ENCODE measurements at places on chromosomes 16 and 17.

GRCh38 chr17:79374087-79374689 is 236.7 kb downstream of the RBFOX3 start:
- no peak for DNase-seq

DNA sequence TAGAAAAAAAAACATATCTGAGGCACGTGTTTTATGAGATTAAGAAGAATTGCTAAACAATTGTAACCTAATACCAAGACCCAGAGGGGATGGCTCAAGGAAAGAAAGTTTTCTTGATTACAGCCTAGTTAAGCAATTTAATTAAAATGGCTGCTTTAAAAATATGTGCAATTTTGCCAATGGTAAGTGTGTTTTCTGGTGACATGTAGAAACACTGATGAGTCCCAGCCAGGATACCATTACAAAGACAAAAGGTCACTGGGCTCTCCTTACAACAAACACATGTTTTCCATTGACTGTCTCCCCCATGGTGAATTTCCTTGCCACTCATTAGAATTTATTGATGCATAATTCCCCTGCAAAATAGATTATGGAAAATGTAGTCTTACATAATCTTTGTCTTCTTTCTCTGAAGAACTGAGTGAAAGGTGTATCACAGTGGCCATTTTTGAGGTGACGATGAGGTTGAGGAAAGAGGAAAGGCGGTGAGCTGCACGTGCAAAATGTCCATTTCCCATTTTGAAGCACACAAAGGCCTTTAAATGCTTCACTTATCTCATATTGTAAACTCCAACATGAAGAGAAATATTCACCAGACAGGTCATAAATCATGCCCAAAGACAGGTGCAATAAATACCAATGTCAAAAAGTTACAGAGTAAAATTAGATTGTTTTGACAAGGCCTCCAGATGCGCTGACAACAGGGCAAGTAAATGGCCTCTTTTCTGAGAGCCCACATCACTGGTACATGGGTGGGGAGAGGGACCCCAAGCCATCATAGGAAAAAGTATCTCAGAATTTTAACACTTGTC is 696.9 kb downstream of the KCNJ2 start:
- DNase-seq = no peak

DNA sequence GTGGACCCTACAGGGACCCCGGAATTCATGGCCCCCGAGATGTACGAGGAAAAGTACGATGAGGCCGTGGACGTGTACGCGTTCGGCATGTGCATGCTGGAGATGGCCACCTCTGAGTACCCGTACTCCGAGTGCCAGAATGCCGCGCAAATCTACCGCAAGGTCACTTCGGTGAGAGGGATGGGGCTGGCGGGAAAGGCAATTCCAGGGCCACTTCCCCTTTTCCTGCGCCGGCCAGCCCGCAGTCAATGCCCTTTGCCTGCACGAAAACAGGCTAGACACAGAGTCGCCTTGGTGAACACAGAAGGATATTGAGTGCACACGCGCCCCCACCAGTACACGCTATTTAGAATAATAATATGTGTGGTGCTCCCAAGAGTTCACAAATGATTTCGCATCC is 4.0 kb downstream of the WNK4 start:
- no peak for DNase-seq

GRCh38 chr17:69062860-69063581 is 2.3 kb upstream of the ABCA9 start:
- DNase-seq = no peak

- no peak for DNase-seq
Measured at GRCh38 chr17:72115781-72116525, 4.9 kb upstream of the SOX9 start.

GRCh38 chr17:19672009-19672750 is 23.6 kb downstream of the ALDH3A2 start:
- DNase-seq = peak; percentile 87

DNA sequence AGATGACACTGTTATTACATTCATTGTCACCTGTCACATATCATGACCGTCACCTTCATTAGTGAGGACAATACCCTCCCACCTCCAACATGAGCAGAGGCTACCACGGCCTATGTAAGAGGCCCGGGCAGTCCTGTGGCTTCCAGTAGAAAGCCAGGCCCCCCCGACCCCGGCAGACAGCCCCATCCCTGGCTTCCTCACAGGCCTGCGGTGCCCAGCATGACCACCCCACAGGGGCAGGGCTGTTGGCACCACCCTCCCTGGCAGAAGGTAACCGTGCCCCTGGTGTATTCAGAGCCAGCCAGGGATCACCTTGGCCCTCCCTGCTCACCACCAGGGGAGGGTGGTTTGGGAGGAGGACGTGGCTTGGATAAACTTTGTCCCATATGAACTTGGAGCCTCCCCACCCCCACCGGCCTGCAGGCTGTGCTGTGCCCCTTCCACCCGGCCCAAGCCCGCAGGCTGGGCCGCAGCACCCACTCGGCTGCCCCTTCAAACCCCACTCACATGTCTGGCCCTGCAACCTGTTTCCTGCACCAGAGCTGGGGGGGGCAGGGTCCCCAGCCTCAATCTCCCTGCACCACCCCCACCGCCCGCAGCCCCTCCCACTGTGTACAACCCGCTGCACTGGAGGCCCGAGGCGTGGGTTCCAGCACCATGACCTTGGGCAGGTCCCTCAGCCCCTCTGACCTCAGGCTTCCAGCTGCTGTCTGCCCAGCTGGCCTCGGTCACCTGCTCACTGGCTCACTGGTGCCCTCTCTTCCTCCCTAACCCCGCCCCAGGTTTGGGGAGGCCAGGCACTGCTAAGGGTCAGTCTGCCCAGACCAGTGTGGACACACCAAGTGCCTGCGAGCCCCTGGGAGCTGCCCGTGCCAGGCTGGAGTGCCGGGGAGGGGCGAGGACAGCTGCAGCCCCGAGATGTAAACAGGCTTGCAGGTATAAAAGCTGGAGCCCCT is 12.4 kb upstream of the AATK start:
- no peak for DNase-seq

- DNase-seq = peak; percentile 85
Measured at GRCh38 chr17:54900457-54901229, at the start of gene TOM1L1. TSS of gene TOM1L1 (plus strand) at chr17:54900852. CDS start at chr17:54900866, 14 bp downstream.

DNA sequence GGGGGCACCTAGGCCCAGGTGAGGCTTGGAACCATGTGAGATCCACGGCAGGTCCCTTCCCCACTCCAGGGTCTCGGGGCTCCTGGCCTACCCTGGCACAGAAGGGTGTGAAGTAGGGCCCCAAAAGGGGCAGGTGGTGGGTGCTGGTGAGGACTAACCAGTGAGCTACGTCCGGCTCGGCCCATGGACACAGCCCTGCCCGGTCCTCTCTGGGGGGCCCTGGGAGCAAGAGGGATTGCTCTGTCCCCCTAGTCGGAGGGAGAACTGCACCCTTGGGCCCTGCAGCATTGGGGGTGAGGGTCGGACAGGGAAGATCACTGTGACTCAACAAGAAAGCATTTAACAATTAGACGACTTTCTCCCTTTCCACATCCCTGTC is 2.9 kb downstream of the ENPP7 start:
- DNase-seq = no peak

- DNase-seq = peak; percentile 81
Measured at GRCh38 chr16:716200-716568, 1.3 kb downstream of the METRN start.

- DNase-seq = no peak
Measured at GRCh38 chr16:49899991-49900695, 44.2 kb upstream of the ZNF423 start.

GRCh38 chr17:65696739-65697394 is 135.4 kb upstream of the AXIN2 start:
- no peak for DNase-seq

- DNase-seq = peak; percentile 84
Measured at GRCh38 chr17:50056217-50056960, 479 bp downstream of the ITGA3 start.

GRCh38 chr17:80665792-80666191 is 121.2 kb downstream of the RPTOR start:
- no peak for DNase-seq

DNA sequence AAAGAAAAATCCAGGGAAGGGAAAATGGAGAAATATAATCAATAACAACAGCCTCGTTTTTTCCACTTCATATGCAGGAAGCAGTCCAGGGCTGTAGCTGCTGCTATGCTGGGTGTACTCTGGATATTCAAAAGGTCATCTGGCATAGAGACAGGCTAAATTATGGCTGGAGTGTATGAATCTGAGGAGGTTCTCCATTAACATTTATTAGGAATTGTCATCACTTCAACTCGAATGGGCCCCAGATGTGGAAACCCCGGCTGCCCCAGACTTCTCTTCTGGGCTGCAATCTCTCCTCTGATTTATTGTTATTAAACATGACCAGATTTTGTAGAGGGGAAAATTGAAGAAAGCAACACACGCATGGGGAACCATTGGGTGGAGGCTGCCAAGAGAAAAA is 33.5 kb upstream of the SKAP1 start:
- DNase-seq = no peak

DNA sequence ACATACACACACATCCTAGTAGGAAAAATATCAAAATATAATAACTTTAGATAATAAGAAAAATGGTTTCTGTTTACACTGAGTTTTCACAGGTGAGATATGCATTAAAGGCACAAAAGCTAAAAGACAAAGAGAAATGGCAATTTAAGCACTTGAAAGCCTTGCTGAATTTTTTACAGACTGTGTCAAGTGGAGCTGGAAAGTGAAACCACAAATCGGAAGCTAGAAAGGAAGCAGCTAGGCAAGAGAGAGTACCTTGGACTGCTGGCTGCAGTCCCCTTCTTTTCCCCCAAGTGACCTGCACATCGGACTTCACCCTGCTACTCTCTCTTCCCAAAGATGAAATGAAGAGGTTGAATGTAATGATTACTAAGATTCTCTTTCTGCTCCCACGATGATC is 135.1 kb downstream of the CDH13 start:
- DNase-seq = peak; percentile 12

GRCh38 chr17:28041844-28042656 is 427 bp upstream of the NLK start:
- DNase-seq = no peak

GRCh38 chr16:78102122-78102660 is 2.7 kb downstream of the WWOX start:
- DNase-seq = peak; percentile 34

DNA sequence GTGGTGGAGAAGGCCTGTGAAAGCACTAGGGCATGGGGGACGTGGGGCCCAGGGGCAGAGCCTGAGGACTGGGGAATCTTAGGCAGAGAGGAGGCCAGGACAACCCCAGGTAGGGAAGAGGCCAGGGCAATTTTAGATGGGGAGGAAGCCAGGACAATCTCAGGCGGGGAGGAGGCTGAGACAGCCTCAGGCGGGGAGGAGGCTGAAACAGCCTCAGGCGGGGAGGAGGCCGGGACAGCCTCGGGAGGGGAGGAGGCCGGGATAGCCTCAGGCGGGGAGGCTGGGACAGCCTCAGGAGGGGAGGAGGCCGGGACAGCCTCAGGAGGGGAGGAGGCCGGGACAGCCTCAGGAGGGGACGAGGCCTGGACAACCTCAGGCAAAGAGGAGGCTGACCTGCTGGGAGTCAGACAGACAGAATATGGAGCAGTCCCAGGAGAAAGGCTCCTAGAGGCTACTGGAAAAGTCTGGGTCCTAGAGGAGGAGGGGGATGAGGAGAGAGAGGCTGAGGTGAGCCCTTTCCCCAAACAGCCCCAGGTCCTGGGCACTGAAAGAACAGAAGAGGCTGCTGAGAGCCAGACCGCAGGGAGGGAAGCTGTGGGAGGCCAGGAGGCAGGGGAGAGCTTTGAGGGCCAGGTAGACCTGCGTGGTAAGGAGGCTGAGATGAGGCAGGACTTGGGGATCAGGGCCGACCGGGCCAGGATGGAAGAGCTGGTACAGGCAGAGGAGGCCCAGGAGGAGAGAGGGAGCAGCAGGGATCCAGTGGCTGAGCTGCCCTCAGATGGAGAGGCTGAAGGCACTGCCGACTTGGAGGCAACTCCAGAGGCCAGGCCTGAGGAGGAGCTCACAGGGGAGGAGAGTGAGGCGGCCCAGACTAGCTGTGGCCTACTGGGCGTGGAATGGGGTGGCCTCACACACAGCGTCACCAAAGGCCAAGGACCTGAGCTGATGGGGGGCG is 1.6 kb downstream of the APOBR start:
- no peak for DNase-seq

DNA sequence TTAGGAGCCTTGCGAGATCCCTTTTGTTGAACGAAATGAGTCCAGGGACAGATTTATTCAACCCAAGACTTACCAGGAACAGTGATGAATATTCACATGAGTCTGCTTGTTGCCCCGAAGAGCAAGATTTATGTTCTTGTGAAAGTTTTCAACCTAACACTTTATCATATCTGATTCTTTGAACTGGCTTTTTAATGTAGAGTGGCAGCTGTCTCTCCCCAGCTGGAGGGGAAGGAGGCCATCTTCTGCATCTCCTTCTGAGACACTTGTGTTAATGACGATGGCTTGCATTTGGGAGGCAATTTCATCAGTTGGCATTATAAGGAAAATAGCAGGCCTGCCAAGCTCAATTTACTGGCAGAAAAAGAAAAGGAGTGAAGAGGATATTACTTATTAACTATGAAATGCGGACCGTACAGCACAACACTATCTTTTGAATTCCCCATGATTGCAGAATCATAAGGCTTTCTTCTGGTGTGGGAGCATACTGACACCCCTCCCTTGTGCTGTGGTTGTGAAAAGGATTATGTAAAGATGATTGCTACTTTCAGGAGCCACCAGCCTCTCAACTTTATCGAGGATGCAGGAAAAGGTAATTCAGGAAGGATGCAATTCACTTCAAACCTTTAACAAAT is 35.7 kb downstream of the SMARCE1 start:
- no peak for DNase-seq

DNA sequence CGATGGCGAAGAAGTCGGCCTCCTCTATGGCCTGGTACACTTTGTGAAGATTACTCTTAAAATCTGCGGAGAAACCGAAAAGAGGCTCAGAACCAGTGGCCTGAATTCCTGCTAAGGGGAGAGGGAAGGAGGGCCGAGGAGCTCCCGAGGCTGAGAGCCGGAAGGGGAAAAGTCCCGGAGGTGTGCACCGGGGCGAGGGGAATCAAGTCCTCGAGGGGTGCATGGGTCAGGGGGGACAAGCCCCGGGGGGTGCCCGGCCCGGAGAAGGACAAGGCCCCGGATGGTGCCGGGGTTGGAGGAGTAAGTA is 495 bp downstream of the PARN start:
- no peak for DNase-seq

DNA sequence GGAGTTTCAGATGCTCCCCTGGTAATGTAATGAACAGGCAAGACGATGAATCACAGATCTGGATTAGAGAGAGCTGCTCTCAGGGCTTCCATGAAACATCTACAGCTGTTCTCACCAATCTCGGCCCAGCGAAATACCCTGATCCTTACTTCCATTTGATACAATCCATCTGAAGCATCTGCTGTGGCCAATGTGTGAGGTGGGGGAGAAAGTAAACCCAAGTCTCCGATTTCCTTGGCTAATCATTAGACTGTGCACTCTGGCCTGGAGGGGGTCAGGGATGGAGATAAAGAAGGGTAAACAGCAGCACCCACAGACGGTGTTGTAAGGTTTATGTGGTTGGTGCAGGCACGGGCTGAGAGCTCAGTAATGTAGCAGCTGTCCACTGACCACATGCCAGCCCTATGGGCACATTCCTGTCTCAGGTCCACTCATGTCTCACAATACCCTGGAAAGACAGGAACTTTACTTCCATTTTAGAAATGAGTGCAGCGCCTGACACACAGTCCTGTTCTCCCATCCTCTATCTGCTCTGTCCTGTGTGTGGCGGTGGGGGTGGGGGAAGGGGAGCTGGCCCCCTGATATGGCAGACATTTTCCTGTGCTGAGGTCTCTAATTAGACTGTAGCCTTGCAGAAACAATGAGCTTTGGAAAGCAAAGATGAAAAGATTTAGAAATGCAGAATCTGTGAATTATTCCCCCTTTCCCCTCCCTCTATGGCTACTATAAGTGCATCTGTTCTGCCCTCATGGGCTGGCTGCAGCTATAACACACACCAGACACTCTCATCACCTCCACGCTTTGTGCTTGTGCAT is 48.3 kb upstream of the ERN1 start:
- no peak for DNase-seq

GRCh38 chr17:62968445-62968923 is 2.4 kb downstream of the TANC2 start:
- DNase-seq = peak; percentile 16

Data from thyroid gland (tissue), 4 donors.